Fibroblast of villous mesenchyme (primary cell): ENCODE measurements at places on chromosomes 11 and 22. TPM values are rescaled to one million over a fixed set of nuclear protein-coding genes. Genes with fewer than 3 reads are reported as not detected.
A peak's percentile ranks its signal among the peaks of the same experiment; 100 is the strongest.

- DNase-seq: no peak
Measured at GRCh38 chr11:89267660-89268302, 90.1 kb downstream of the TYR start.

GRCh38 chr11:97937501-97937900 is 1083.2 kb upstream of the CNTN5 start:
- peak; percentile 45 for DNase-seq

GRCh38 chr22:50576806-50577696 is 1.2 kb downstream of the CPT1B start:
- DNase-seq: no peak

DNA sequence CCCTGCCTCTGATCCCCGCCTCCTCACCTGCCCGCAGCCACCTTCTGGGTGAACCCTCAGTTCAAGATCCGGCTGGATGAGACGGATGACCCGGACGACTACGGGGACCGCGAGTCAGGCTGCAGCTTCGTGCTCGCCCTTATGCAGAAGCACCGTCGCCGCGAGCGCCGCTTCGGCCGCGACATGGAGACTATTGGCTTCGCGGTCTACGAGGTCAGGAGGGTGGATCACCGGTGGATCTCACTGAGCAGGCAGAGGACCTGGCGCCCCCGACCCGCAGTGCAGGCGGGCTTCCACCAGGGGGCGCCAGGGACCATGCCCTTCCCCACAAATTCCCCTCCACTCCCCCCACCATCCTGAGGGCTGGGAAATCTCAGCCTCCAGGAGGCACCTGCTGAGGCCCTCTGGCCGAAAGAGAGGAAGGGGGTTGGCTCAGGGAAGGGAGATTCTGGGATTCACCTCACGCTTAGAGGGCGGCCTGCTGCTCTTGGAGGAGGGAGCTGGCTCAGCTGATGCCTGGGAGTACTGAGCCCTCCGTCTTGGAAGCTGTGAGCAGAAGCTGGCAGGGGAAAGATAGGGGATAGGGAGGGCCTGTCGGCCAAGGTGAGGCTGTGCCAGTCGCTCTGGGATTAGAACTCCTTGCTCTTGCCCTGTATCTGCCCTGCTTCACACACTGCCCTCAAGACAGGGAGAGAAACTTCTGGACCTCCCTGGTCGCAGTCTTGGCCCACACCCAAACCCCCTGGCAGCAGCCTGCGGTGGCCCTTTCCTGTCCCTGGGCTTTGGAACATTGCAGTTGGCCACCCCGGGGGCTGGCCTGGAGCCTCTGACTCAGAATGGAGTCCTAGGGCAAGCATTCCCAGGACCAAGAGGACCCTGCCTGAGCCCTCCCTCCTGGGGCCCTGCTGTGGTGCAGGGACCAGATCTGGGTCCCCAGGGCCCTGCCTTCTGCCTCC is 23.2 kb downstream of the CAPN1 start:
- DNase-seq: peak; percentile 30

The OR2AT4 gene
- total RNA-seq: not detected in 2 replicates

The KRTAP5-3 gene
- not detected in 2 replicates for total RNA-seq

The GLB1L2 gene
- under 0.01 TPM in 1 of 2 replicates, not detected in the other for total RNA-seq

The IFT27 gene
- total RNA-seq: 16.0 and 24.5 TPM in 2 replicates
